Chondrocyte (in vitro differentiated cells): ENCODE measurements at places on chromosomes 7 and 10. TPM values are rescaled to one million over a fixed set of nuclear protein-coding genes. Genes with fewer than 3 reads are reported as not detected.

RPP38 gene
- total RNA-seq: 13.2 to 14.3 TPM (median 13.5 TPM) in 3 replicates

BICC1 gene
- 32.2 to 51.1 TPM (median 32.4 TPM) in 3 replicates for total RNA-seq

PAX4 gene
- not detected in 3 replicates for total RNA-seq

CRHR2 gene
- total RNA-seq: not detected in 3 replicates

SLC18A2 gene
- total RNA-seq: not detected in 3 replicates

LLCFC1 gene
- total RNA-seq: not detected in 3 replicates

DNAJC12 gene
- total RNA-seq: 4.5 to 10.2 TPM (median 5.0 TPM) in 3 replicates

HHEX gene
- total RNA-seq: 0.80 to 0.92 TPM in 2 of 3 replicates, not detected in the other

TMEM184A gene
- 0.07 to 0.22 TPM (median 0.15 TPM) in 3 replicates for total RNA-seq

IQUB gene
- 0.36 to 1.2 TPM (median 0.37 TPM) in 3 replicates for total RNA-seq

KLF14 gene
- total RNA-seq: 0.10 TPM in 1 of 3 replicates, not detected in the others

CADPS2 gene
- total RNA-seq: 0.32 to 1.7 TPM (median 0.41 TPM) in 3 replicates

SYNPO2L gene
- total RNA-seq: 0.13 to 0.45 TPM in 2 of 3 replicates, not detected in the other

CPN1 gene
- total RNA-seq: not detected in 3 replicates

TLL2 gene
- total RNA-seq: 1.2 to 1.9 TPM (median 1.5 TPM) in 3 replicates

BUB3 gene
- 69.8 to 74.1 TPM (median 71.9 TPM) in 3 replicates for total RNA-seq

GPRIN2 gene
- total RNA-seq: 5.4 to 12.3 TPM (median 5.7 TPM) in 3 replicates

MRLN gene
- not detected in 3 replicates for total RNA-seq

RHEB gene
- total RNA-seq: 111 to 126 TPM (median 123 TPM) in 3 replicates

CCNY gene
- total RNA-seq: 68.7 to 76.0 TPM (median 74.6 TPM) in 3 replicates

TSPAN33 gene
- total RNA-seq: 1.7 to 5.7 TPM (median 4.2 TPM) in 3 replicates

SCART1 gene
- total RNA-seq: 2.2 to 6.6 TPM (median 2.4 TPM) in 3 replicates

FRAT1 gene
- 1.3 to 2.6 TPM (median 1.5 TPM) in 3 replicates for total RNA-seq

ANKRD22 gene
- not detected in 3 replicates for total RNA-seq

MINDY4 gene
- 5.3 to 6.3 TPM (median 5.8 TPM) in 3 replicates for total RNA-seq

SAMD9L gene
- 6.8 to 22.5 TPM (median 6.9 TPM) in 3 replicates for total RNA-seq

TIMM23B gene
- 13.1 to 17.6 TPM (median 16.8 TPM) in 3 replicates for total RNA-seq

UBN2 gene
- 13.5 to 20.4 TPM (median 15.7 TPM) in 3 replicates for total RNA-seq

SPDYE6 gene
- total RNA-seq: not detected in 3 replicates
